ENCODE measurements at places on chromosomes 5 and 9.

DNA sequence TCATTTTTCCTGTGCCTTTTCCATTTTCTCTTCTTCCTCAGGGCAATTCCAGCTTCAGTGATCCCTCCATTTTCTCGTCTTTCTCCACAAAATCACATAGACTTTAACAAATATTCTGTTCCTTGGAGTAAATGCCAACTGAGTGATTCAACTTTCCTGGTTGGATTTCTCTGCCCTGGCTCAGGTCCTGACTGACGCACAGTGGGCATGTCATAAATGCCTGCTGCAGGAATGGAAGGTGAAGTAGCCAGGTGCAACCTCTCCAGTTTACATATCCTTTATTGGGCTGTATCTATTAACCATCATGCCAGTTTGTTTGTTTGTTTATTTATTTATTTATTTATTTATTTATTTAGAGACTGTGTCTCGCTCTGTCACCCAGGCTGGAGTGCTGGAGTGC is 95.1 kb downstream of the MEF2C start:
- DNase-seq: no peak

- no peak for DNase-seq
Observed at GRCh38 chr9:75422944-75423522, 334.7 kb downstream of the OSTF1 start.

DNA sequence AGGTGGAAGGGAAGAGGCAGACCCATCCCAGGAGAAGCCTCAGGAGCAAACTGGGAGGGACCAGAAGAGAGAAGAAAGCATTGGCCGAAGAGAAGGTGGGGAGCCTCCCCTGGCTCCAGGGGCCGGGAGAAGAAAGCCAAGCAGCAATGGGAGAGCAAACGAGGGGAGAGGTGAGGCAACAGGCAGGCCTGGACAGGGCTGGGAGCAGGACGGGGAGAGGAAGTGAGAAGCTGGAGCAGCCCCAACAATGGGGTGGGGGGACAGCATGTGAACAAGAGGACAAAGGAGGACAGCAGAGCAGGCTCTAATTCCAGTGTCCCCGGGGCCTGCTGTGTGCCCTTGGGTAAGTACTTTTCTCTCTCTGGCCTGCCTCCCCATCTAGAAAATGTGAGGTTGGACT is 115.3 kb downstream of the PSD2 start:
- no peak for DNase-seq

DNA sequence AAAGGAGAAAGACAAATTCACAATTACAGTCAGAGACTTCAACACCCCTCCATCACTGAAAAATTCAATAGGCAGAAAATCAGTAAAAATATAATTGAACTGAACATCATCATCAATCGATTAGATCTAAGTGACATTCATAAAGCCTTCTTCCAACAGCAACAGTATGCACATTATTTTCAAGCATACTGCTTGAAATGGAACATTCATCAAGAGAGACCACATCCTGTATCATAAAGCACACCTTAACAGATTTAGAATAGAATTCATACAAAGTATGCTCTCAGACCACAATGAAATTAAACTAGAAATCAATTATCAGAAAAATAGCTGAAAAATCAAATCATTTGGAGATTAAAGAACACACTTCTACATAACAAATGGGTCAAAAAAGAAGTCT is 39.1 kb downstream of the ERMP1 start:
- DNase-seq: no peak

- no peak for DNase-seq
Observed at GRCh38 chr5:19977099-19977498, 10.9 kb downstream of the CDH18 start.

DNA sequence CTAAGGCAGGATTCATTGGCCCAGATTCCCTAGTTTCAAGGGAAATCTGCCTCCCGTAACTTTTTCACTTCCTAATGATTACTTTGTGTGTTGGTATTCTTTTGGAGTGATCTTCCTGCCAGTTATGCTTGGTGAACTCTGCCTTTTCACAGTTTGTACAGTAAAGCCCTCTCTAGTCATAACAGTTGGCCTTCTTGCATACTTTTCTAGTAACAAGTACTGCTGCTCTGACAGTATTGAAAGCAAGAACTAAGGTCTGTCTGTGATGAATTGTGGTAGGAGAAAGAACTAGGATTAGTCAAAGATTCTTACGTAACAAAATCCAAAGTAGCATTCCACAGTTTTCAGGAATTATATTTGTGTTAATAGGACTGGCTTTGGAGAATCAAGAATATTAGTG is 1457.2 kb upstream of the WWC1 start:
- no peak for DNase-seq

DNA sequence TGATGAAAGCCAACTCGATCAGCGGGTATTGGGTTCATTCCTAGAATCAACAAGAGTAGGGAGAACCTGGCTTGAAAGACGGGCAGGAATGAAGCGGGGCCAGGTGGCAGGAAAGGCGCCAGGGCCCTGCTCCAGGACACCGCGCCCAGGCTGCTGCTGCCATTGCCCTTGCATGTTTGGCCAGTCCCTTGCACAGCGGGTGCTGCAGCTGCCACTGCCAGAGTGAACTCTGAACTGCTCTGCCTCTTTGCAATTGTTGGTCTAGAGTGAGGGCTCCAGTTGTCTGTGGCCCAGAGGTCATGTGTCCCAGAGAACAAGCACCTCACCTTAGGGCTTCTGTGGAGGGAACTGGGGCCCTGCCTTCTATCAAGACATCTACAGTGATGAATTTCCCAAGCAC is 24.0 kb upstream of the CARTPT start:
- no peak for DNase-seq

DNA sequence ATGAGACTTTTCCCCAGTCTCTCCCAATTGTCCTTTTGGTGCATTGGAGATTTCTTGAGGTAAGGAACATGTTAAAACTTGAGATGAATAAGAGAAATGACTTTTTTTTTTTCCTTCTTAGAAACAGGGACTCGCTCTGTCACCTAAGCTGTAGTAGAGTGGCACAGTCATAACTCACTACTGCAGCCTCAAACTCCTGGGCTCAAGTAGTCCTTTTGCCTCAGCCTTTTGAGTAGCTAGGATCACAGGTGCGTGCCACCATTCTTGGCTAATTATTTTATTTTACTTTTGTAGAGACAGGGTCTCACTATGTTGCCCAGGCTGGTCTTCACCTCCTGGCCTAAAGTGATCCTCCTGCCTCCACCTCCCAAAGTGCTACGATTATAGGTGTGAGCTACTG is 25.9 kb downstream of the CDC42SE2 start:
- DNase-seq: no peak

DNA sequence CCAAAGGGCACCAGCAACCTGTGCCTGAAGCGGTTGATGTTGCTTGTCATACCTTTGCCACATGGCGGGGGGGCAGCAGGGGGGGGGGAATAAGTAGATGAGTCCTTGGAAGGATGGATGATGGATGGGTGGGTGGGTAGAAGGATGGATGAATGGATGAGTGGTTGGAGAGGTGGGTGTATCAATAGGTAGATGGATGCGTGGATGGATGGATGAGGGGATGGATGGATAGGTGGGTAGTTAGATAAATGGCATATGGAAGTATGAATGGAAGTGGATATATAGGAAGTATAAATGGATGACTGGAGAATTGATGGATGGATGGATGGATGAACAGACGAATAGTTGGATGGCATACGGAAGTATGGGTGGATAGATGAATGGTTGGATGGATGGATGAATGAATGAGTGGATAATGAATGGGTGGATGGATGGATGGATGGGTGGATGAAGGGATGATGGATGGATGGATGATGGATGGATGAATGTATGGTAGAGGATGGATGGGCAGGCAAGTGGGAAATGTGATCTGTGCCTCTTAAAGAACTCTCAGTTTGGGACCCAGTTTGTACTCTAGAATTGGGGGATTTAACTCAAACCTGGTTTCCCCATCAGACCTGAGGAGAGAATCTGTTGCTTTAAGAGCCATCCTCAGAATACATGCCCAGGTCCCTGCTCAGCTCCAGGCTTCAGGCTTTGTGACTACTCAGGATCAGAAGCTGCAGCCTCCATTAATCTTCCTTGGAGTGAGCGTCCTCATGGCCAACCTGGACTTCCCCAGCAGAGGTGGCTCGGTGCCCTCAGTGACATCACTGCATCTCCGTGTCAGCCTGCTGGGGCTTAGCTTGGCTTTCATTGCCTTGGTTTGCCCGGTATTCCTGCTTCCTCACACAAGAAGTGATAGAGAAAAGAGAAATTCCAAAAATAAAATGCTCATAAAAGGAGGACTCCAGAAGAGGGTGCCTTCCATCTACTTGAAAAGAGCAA is 27.6 kb upstream of the SUSD3 start:
- DNase-seq: no peak

GRCh38 chr5:32754284-32754683 is 43.2 kb downstream of the NPR3 start:
- DNase-seq: no peak

DNA sequence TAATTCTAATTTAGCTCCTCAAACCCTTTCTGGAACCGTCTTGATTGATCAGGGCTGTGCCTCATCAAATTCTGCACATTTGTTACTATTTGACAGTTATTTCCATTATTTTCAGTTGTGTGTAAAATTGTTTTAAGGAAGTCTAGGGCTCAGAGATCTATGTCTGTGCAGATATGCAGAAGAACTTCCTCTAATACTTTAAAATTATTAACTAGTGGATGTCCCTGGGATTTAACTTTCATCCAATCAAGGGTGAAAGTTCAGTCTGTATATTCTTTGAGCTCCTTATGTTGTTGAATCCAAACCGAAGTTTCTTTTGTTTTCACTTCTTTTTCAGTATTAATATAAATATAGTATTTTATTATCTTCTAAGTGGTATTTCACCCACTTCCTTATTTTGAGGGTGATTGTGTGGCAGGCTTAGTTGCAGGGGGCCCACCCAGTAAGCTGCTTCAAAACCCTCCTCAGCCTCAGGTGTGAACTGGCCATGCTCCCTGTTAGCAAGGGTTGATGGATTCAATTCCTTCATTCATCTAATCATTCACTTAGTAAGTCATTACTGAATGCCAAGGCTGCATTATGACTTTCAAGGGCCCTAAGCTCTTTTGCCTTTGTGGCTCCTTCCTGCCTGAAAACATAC is 2.1 kb upstream of the CAMLG start:
- peak; percentile 66 for DNase-seq

- DNase-seq: peak; percentile 46
Observed at GRCh38 chr9:99264070-99264680, 42.1 kb downstream of the SEC61B start.

- no peak for DNase-seq
Observed at GRCh38 chr9:89358376-89358916, 40.1 kb downstream of the SECISBP2 start.

DNA sequence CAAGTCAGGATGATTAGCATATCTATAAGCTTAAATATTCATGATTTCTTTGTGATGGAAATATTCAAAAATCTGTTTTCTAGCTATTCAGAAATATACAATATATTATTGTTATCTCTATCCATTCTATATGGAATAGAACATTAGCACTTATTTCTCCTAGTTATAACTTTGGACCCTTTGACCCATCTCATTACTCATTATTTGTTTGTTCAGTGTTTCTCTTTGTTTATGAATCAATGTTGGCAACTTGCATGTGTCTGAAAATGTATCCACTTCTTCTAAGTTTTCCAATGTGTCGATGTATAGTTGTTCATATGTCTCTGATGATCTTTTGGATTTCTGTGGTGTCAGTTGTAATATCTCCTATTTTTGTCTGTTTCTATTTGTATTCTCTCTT is 1059.3 kb downstream of the CDH9 start:
- no peak for DNase-seq

GRCh38 chr5:177496070-177496726 is 1.2 kb downstream of the PDLIM7 start:
- peak; percentile 49 for DNase-seq

DNA sequence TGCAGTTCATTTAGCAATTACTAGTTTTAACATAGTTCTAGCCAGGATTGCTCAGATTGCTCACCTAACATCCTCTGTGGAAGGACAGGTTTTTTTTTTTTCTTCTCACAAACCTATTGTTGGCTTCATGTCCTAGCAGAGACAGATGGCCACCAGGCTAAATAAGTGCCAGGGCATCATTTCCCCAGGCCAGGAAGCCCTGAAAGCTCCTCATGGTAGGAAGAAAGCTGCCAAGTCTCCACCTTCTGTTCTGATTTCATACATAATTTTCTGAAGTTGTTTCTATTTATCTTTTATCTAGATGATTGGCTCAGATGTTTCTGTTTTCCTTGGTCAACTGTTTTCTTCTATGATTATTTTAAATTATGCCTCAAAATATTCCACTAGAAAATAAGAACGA is 31.0 kb downstream of the EFCAB9 start:
- DNase-seq: no peak

DNA sequence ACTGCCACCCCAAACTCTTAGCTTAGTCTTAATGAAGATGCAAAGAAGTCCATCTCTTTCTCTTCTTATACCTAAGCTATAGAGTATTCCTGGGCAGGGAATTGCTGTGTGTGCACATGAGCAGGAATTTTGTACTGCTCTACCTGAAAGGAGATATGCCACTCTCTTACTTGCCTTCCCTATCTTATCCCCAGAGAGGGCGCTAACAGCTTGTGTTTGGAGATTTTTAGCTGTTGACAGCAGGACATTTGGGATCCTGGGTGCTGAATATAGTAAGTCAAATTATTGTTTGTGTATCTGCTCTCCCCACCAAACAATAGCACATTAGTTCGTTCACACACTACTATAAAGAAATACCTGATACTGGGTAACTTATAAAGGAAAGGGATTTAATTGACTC is 159.5 kb downstream of the GABRG2 start:
- DNase-seq: no peak

DNA sequence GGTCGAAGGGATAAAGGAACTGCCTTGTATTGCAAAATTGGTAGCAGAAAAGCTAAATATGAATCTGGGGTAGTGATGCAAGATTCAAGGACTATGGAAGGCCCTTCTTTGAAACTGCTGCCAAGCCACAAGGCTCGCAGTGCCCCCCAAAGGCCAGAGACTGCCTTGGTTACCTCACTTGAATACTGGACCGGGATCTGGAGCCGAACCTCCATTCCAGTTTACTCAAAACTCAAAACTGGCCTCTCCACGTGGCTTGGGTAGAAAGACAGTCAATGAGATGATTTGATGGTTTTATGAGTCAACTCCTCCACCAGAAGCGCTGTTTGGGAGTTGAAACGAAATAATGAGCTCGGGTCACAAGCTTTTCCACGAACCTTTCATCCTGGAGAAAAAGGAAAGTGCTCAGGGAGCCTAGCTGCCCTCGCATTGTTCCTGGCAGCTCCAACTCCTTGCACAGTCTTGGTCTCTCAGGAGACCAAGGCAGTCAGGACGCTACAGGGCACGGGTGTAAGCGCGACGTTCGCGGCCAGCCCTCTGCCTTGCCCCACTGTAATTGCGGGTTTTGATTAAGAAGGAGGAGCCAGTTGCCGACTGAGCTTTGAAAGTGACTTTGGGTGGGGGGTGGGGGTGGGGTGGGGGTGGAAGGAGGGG is 2.8 kb downstream of the ST8SIA4 start:
- peak; percentile 84 for DNase-seq

DNA sequence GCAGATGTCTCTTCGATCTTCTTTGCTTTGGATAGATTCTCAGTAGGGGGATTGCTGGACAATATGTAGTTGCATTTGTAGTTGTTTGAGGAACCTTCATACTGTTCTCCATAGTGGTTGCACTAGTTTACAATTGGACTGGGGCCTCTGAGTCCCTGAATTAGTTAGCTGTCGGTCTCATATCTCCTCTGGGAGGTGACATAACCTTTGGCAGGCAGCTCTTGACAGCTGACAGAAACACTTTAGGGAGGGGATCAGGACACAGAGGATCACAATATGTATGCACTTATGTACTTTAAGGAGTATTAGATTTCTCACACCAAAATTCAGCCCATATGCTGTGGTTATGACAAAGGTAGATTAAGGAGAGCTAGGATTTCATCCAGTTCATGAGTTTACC is 1279.9 kb upstream of the DMAC1 start:
- no peak for DNase-seq
